ENCODE measurements at places on chromosomes 11 and 22.

DNA sequence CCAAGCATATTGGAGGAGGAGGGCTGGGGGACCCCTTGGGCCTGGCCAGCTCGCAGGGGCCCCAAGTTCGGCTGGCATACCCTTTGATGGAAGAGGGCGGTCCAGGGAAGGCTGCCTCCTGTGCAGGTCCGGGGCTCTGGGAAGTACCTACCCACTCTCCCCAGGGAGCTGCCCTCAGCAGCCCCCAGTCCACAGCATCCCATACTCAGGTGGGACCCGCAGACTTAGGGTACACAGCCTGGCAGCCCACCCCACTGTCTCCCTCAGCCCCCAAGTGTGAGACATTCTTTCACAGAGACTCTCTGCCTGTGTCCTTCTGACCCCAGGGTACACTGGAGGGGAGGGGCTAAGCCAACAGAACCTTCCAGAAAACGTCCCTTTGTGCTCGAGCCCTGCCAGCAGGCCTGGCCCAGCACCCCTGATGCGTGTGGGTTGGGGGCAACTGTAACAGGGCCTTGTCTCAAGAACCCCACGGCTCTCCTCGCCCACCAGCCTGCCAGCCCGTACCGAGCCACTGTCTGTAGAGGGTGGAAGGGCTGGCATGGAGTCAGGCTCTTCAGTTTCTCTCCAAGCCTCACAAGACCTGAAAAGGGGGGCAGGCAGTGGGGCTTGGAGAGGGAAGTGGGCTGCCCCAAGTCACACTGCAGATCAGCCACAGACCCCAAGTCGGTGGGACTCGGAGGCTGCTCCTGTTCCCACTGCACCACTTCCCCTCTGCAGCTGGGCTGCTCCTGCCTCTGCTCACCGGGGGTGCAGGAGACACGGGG, 7.0 kb upstream of the TNFRSF13C start:
- no peak for DNase-seq

DNA sequence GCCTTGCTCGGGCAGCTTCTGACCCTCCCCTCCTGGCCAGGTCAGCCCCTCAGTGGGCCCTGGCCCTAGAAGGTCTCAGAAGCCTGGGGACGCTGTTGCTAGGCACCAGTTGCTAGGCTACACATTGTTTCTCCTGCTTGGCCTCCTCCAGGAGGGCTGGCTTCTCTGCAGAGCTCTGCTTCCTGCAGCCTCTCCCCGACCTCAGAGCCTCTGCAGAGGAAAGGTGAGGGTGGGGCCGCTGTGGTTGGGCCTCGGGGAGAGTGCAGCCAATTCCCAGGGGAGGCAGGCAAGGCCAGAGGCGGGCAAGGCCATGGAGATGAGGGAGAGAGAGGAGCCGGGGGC, 27.6 kb upstream of the LRRC10B start:
- no peak for DNase-seq

DNA sequence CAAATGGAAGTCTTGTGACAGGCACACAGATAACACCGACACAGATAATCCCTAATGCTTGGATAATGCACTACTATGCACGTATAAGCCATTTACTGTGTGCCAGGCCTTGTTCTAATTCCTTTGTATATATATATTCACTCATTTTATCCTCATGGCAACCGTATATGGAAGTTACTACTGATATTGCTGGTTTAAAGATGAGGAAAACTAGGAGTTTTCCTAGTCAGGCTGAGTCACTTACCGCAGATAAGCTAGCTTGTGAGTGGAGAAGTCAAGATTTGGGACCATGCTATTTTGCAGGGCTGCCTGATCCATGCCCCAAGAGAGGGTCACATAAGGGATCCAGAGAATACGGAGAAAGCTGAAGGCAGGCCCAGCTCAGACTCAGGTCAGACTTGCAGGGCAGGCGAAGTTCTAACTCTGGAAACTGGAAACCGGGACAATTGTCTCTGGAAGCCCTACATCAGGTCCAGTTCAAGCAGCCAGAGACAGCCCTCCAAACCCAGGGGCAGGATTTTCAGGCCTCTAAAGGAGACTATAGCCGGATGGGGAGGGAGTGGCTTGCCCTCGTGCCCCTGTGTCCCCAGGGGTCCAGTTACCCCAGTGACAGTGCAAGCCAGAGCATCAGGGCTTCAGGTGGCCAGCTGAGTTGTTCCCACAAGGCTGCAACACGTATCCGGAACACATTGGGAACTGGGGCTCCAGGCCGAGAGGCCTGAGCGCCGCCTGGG, 534.8 kb downstream of the INSC start:
- no peak for DNase-seq

GRCh38 chr11:74842967-74843366, 94.3 kb downstream of the RNF169 start:
- no peak for DNase-seq

- DNase-seq: peak; percentile 39
These were observed 4.4 kb upstream of the FOXRED2 start for GRCh38 chr22:36510966-36511881.

DNA sequence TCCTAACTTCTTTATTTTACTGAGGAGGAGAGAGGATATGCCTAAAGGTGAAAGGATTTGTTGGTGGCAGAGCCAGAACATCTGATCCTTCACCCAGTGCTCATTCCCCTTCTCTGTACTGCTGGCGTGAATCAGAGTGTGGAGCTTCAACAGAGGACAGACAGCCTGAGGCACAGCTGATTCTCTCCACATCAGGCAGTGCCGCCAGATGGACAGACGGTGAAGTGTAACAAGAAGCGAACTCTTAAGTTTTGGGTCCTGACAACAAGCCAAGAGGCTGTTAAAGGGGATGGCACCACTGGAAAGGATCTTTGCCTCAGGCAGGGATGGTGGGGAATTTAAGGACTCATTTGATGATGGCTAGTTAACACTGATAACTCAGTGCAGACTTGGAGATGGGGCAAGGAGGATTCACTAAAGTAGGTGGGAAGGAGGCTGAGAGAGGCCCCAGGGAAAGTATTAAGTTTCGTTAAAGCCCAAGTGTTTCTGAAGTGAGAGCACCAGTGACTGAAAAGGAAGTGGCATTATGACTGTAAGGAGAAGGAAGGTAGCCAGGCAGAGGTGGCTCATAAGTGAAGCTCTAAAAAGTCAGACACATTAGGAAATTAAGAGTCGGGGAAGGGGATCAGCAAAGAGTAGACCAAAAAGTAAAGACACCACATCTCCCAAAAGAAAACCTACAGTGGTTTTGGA, 81.3 kb downstream of the CLPB start:
- DNase-seq: no peak

DNA sequence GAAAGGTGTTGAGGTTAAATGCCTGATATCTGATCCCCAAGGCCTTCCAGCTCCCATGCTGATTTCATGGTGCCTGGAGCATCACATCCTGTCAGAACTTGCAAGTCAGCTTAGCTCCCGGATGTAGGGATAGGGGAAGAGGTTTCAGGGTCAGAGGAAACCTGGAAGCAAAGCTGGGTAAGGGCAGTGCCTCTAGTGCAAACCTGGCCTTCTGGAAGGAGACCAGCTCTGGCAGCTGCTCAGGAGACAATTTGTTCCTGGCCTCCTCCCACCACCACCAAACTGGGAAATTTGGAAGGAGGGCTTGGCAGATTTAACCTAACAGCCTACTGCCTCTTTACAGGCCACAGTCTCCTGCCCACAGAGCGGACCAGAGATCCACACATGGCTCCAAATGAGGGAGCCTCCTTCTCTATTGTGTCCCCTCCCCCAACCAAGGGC, 9.2 kb upstream of the TSKU start:
- no peak for DNase-seq

GRCh38 chr11:124831897-124832296, 31.7 kb upstream of the MSANTD2 start:
- DNase-seq: no peak

DNA sequence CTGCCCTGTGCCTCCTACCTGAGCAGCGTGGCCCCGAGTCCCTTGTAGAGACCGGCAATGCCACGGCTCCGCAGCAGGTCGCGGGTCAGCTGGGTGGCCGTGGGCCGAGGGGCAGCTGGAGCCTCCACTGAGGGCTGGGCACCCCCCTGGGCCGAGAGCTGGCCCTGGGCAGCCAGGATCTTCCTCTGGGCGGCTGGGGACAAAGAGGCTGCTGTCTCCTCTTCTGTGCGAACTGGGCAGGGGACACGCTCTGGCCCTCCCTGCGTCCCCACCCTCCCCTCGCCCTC, 2.6 kb upstream of the CEND1 start:
- no peak for DNase-seq

- DNase-seq: peak; percentile 11
These were observed 110.2 kb downstream of the ST3GAL4 start for GRCh38 chr11:126465573-126466188.

GRCh38 chr11:66845143-66845875, 2.1 kb downstream of the RCE1 start:
- no peak for DNase-seq

DNA sequence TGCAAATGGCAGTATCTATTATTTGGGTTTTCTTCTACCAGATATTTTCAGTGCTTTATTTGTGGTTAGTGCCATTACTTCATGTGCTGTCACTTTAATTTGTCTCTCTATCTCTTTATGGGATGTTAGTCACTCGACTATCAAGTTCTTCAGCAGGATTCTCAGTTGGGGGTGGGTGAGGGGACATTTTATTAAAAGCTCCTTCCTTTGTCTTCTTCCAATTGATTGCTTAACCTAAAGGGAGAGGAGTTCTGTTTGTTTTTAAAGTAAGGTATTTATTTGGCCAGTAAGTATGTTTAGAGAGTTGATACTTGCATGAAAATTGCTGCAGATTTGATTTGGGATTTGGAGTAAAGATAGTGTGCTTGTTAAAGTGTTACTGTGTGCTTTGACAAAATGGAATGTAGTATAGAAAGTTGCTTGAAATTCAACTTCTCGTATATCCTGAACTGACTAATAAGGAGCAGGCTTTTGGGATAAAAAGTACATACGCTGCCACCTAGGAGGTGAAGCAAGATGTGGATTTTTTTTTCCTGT, 10.3 kb downstream of the YAP1 start:
- DNase-seq: no peak

DNA sequence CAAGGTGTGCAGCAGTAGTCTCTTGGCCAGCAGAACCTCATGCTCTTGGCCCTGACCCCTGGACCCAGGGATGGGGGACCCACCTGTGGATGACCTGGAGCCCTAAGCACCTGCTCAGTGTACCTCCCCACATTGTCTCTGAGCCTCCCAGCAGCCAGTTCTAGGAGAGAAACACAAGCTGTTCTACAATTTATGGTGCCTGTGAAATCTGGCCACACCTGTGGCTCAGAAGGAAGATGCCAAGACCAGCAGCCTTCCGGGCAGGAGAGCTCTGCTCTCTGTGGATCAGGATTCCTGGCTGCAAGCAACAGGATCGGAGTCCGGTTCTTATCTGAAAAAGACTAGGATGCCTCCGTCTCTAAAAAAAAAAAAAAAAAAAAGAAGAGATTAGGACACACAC, 103.6 kb upstream of the ANO1 start:
- no peak for DNase-seq

- DNase-seq: no peak
These were observed 32.4 kb upstream of the NAV2 start for GRCh38 chr11:19679952-19680828.

Measured in CD4-positive, alpha-beta T cell treated with Interleukin-2 at 100 ng/mL for 4 hours (primary cell).